ENCODE measurements at places on chromosomes 5 and 9. TPM values are rescaled to one million over a fixed set of nuclear protein-coding genes. Genes with fewer than 3 reads are reported as not detected.

DNA sequence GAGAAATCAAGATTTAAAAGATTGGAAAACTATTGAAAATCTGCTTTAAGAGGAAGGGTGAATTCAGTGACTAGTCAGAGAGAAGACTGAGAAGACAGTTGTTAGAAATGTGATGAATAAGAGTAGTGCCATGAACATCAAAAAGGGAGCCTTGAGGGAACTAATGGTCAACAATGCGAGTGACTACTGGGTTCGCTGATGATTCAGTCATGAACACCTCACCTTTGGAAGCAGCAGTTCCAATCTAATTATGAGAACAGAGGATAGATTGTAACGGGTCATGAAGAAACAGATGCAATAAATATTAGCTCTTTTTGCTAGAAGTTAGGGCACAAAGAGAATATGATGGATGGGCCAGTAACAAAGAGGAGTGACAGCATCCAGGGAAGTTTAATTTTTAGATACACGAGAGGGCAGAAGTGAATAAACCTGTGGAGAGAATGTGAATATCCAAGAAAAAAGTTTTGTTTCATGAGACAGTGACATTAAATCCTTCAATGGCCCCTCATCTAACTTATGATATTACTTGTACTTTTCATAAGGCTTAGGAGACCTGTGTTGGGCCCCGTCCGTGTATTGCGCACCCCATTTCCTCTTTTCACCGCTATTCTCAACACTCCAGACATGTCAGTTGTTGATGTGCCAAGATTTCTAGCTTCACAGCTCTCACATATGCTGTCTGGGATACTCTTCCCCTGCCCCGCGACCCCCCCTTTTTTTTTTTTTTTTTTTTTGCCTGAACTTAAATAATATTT, 23.5 kb upstream of the IFNE start:
- DNase-seq, result no peak

- no peak for DNase-seq
Measured at GRCh38 chr5:144788556-144788955, 617.9 kb downstream of the KCTD16 start.

DNA sequence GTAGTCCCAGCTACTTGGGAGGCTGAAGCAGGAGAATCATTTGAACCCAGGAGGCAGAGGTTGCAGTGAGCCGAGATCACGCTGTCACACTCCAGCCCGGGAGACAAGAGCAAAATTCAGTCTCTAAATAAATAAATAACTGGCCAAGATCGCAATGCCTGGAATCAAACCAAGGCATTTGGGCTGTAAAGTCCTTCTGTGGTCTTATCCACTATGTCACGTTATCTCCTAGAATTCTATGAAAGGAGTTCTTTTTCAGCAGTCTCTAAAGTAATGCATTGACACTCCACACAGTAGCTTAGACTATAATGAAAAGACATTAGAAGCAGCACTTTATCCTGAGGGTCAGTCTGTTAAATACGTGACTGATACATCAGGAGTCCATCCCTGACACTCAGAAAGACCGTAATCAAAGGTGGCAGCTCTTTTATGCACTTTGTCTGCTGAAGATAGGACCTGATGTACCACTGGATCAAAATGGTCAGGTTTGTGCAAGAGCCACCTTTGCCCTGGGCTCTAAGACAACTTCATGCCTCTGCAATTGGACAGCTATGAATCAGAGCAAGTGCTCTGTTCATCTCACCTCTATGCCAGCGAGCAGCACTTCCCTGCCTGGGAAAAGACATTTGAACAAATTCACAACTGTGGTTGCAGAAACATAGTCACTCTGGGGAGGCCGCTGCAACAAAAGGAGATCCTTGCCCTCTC, 31.7 kb upstream of the GNA14 start:
- DNase-seq, result no peak

- peak; percentile 72 for DNase-seq
Measured at GRCh38 chr9:34633851-34634550, 3.6 kb downstream of the SIGMAR1 start.

DNA sequence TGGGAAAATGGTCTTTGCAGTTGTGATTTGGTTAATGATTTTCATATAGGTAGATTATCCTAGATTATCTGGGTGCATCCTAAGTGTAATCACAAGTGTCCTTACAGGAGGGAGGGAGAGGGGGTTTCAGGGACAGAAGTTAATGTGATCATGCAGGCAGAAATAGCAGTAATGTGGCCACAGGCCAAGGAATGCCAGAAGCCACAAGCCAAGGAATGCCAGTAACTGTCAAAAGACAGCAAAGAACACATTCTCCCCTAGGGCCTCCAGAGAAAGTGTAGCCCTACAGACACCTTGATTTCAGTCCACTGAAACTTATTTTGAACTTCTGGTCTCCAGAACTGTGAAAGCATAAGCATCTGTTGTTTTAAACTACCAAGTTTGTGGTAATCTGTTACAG, 2074.5 kb downstream of the MAT2B start:
- DNase-seq, result no peak

INSL6 gene
- not detected for total RNA-seq

DNA sequence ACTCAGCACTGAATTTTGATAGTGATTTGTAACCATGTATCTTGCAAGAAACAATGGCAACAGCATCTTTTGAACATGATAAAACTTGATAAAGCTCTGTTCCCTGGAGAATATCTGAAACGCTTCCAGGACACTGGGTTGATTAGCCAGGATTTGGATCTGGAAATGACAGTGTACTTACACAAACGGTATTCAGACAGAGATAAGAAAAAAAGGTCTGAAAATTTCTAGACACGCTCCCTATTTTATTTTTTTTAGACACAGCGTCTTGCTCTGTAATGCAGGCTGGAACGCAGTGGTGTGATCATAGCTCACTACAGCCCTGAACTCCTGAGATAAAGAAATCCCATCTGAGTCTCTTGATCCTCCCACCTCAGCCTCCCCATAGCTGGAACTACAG, 109.0 kb downstream of the GNAQ start:
- no peak for DNase-seq

- DNase-seq, result peak; percentile 81
Measured at GRCh38 chr5:177478711-177479646, 5.5 kb upstream of the DBN1 start.

FOXE1 gene
- not detected for total RNA-seq

GRCh38 chr9:130997925-130998596, 10.9 kb upstream of the LAMC3 start:
- peak; percentile 57 for DNase-seq

GRCh38 chr5:103425686-103426454, 136.7 kb downstream of the NUDT12 start:
- no peak for DNase-seq

EGFLAM gene
- total RNA-seq, result 0.26 TPM

DNA sequence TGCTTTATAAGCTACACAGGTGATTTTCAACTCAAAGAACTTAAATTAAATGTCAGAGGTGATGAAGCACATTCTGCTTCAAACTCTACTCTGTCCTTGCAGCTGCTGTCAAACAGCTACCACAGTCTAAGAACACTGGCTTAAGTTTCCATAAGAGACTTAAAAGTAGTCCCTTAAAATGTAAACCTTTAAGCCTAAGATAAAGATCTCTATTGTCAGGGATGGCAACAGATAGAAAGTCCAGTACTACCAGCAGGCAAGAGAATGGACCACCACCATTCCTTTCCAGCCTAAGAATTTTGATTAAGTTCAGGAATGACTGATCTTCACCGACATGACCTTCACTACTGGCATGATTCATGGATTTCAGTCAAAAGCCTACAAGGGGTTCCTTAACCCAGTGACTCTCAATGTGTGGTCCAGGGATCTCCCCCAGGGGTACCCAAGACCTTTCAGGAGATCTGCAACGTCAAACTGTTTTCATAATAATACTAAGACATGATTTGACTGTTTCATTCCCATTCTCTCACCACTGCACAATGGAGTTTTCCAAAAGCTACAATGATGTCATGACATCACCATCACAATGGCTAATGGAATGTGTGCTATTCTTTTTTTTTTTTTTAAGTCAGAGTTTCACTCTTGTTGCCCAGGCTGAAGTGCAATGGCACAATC, 41.1 kb upstream of the PLPP6 start:
- no peak for DNase-seq

DNA sequence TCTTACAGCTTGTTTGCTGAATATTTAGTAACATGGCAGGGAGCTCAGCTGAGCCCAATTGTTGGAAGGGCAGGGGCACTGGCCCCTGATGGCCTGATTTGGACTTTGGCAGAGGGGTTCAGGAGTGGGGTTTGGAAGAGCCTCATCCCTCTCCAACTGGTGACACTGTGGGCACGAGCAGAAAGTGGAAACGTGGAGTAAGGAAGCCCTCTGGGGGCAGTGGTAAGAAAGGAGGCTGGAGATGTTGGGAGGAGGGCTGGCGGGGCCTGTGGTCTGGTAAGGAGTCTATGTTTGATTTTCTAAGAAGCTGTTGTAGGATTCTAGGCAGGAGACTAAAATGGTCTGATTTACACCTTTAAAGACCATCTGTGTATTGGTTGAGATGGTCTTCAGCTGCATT, 208.9 kb downstream of the HSPA4 start:
- no peak for DNase-seq

DNA sequence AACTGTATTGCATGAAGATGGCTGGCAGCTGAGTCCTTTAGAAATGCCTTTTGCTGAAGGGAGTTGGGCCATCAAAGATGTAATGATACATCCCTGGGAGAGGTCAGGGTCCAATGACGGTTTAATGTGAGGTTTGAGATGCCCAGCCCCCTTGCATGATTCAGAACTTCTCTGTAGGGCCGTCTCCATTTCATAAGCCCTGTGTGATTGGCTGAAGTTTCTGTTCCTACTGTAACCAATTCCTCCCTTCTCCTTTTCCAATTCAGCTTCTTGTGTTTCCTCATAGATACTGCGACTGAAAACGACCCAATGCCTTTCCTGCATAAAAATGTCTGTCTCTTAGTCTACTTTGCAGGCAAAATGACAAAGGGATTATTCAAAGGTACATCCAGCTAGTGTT, 47.9 kb upstream of the ST8SIA4 start:
- no peak for DNase-seq

FBXO4 gene
- total RNA-seq, result 11.2 TPM

DNA sequence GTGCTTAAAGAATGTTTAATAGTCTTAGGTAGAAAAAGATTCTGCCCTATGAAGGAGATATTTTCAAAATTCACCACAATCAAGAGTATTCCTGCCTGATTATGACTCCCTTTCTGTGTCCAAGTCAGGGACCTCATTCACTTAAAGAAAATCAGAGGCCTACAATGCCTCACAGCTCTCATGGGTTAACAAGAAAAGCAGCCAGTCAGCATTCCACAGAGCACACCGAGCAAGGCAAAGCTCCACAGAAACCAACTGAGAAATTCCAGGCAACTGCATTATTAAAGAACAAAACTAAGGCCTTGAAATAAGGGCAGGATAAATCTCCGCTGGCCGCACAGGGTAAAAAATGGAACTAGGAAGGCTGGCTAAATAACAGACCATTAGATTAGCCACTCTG, 161.1 kb downstream of the TARS1 start:
- no peak for DNase-seq

GRCh38 chr9:3256571-3257330, 269.1 kb downstream of the RFX3 start:
- DNase-seq, result no peak

FOXI1 gene
- total RNA-seq, result not detected

DNA sequence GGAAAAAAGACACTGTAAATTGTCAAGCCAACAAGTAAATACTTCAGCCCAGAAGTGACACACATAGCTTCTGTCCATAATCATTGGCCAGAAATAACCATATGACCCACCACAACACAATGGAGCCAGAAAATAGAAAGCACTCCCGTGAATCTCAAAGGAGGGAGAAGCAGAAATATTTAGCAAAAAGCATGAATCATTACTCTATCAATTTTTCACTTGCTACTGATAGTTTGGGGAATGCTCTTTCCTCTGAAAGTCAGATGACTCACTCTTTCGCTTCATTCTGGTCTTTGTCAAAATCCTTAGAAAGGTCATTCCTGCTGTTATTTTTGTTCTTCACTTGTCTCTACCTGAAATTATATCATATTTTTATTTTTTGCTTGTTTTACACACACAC, 312.6 kb downstream of the TMEM232 start:
- DNase-seq, result no peak

DNA sequence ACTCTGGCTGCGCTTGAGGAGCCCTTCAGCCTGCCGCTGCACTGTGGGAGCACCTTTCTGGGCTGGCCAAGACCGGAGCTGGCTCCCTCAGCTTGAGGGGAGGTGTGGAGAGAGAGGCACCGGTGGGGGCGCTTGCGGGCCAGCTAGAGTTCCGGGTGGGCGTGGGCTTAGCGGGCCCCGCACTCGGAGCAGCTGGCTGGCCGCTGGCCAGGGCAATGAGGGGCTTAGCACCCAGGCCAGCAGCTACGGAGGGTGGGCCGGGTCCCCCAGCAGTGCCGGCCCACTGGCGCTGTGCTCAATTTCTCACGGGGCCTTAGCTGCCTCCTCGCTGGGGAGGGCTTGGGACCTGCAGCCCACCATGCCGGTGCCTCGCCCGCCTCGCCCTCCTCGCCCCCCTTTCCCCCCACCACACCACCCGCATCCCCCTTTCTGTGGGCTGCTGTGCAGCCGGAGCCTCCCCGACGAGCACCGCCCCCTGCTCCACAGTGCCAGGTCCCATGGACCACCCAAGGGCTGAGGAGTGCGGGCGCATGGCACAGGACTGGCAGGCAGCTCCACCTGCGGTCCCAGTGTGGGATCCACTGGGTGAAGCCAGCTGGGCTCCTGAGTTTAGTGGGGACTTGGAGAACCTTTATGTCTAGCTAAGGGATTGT, 954.5 kb downstream of the DTWD2 start:
- DNase-seq, result no peak

DNA sequence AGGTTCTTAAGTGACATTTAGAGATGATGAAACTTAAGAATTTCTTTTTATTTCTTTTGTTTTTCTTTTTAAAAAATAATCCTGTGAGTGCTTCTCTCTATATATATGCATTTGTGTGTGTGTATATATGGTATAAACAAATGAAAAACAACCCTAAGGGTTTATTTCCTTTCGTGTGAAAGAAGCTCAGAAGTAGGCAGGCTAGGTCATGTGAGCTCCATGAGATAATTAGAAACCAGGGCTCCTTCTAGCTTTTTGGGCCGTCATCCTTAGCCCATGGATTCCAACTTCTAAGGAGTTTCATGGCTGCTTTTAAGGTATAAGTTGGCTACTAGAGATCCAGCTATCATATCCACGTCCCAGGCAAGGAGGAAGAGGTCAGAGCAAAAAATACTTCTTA, 11.2 kb downstream of the C9orf43 start:
- DNase-seq, result no peak

- DNase-seq, result no peak
Measured at GRCh38 chr9:755454-756381, 85.8 kb upstream of the DMRT1 start.

DNA sequence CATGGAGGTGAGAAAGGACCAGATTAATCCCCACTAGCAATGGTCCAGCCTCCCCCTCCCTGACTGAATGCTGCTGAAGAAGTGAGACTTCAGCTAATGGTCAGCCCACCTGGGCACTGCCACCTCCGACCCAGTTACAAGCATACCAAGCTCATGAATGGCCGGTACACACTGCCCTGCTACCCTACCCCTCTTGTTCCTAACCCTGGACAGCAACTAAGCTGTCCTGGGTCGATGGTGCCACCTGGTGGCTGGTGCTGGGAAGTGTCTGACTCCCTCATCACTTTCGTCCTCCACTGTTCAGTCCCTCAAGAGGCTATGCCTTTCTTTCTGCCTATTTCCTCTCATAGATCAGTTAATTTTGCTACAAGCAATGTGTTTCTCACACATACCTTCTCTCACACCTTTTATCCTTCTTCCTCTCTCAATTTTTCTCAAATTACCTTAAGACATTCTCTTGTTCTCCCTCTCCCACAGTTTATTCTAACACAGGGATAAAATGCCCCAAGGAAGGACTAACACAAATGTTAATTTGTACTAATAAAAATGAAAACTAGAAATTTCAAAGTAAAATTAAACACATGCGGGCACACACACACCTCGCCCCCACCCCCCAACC, 42.4 kb downstream of the PAX5 start:
- DNase-seq, result no peak

- no peak for DNase-seq
Measured at GRCh38 chr9:113624721-113625120, 161.2 kb downstream of the RGS3 start.
